ENCODE measurements at places on chromosomes 4 and X.
A peak's percentile ranks its signal among the peaks of the same experiment; 100 is the strongest.

- no peak for DNase-seq
Measured at GRCh38 chr4:131721883-131722282, 1427.2 kb upstream of the PCDH10 start.

- DNase-seq: no peak
Measured at GRCh38 chr4:16122308-16122711, 38.5 kb upstream of the PROM1 start.

DNA sequence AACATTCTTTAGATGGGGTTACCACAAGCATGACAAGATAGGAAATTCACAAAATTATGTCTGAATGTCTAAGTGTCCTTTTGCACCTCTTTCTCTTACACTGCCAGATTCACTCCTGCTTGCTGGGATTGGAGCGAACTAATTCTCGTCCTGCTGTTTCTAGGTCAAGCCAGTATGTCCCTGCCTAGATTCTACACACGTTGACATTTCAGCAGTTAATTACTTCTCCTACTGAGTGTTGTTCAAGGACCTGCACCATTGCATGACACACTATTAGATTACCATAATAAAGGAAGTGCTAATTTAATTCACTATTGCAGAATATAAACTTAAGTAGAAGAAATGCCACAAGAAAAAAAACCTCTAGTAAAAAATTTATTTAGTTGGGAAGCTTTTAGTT, 1911.7 kb downstream of the PCDH7 start:
- DNase-seq: no peak

DNA sequence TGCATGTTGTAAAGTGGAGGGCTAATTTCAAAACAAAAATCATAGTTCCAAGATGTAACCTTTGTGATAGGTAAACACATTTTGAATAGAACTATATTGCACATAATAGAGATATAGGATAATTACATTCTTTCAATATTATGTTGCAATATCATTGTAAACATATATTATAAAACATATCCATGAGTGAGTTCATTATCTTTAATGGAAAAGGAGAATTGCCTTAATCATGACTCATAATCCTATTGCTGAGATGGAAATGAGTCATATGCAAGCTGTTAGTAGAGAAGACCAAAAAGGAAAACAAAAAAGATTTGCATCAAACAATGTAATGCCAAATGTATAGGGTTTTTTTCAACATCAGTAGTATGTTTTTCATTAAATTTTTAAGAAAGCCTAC, 73.7 kb upstream of the WDR44 start:
- no peak for DNase-seq

DNA sequence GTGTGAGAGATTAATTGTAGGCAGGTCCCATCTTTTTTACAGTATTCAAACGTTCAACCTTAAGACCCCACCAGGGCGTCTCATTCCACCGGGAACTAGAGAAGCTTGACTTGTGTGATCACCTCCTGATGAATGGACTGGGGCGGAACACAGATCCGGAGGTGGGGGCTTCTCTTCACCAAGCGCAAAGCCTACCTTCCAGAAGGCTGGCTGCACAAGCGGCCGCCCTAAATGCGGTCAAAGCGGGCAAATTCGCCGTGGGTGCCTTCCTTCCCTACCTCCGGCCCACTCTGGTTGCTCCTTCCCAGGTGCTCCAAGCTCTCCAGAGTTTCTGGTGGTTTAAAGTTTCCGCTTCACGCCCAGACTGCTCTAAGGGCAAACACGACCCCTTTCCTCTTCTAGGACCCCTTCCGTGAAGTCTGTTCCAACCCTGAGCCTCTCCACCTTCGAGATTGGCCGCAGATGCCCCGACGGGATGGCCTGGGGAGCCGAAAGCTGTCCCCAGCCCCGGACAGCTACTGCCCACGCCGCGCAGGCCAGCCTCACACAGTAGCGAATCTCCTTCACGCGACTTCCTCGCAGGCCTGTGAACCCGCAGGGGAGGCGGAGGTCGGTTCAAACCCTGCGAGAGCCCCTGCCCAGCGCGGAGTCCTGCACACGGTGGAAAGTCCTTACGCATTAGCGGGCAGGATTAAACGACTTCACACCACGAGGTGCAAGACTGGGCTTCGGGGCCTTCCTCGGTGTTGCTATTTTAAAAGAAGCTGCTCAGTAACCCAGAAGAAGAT, 1.6 kb upstream of the WWC2 start:
- peak; percentile 29 for DNase-seq

GRCh38 chr4:184348311-184349233, 125.8 kb downstream of the IRF2 start:
- DNase-seq: no peak

GRCh38 chrX:119292445-119292844, 56.4 kb downstream of the PGRMC1 start:
- DNase-seq: no peak

GRCh38 chrX:136094962-136095361, 52.4 kb upstream of the FHL1 start:
- DNase-seq: no peak

DNA sequence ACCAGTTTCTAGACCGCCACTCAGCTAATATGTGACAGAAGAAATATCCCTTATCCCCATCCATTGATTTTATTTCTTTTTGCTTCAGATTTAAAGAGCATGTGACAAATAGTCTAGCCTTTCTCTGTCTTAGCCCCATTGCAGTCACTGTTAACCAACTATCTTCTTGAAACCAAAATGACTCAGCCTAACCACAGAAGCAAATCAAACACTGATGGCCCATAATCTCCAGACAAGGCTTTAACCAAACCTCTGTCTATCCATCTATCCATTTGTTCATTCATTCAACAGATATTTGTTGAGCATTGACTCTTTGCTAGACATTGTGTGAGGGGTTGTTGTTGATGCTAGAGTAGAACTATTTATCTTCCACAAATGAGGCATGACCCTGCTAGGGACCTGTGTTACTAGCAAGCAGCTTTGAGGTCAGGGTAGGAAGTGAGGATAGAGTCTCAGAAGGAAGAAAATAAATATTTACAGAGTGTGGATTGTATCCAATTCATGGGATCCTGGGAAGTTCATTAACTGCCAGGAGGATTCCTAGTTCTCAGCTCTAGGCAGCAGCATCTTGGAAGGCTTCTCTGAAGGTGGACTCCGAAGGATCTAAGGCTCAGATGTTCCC, 22.5 kb downstream of the HNRNPH2 start:
- no peak for DNase-seq

DNA sequence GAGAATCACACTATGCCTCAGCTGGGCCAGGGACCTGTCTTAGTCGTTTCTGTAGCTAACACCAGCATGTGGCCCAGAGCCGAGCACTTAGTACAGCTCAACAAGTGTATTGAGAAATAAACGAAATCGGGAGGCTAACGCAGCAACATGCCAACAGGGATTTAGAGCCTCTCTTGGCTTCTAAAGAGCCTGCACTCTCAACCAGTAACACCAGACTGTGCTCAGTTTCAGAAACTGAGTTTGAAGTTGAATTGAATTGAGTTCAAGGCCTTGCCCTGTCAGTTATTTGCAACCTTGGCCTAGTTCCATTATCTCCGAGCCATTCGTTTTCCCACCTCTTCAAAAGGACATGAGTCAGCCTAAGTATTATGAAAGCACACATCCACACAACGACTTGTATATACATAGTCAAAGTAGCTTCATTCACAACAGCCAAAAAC, 71.3 kb upstream of the LDB2 start:
- no peak for DNase-seq

- no peak for DNase-seq
Measured at GRCh38 chrX:21813612-21814368, 25.6 kb upstream of the MBTPS2 start.

GRCh38 chr4:99648321-99648720, 9.3 kb downstream of the C4orf54 start:
- no peak for DNase-seq

DNA sequence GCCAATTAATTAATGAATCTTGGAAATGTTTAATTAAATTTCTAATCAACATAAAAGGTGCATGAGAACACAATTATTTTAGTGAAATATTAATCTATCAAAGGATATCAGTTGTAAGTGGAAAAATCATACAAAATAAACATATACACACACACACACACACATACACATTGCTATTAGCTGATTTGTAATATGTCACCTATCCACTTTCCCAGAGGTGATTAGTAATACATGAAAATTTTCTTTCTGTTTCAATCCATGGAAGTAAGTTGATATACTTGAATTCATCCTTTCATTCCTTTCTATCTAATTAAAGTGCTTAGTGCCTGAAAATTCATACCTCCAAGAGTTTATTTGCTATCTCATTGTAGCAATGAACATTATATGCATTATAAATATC, 213.7 kb downstream of the EPHA5 start:
- DNase-seq: no peak

DNA sequence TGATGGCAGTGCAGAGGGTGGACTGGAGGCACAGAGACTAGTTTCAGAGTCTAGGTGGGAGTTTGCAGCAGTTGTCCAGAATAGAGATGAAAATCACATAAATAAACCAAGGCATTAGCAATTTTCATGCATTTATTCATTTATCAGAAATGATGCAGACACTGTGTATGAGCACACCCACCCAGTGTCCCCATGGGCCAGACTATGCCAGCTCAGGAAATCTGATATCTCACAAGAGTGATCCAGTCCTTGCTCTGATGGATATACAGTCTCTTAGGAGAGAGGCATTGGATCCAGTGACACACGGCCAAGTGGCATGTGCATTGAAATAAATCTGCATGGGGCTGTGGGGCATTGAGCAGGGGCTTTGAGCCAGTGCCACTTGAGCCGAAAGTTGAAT, 228.2 kb downstream of the FRMPD4 start:
- no peak for DNase-seq

DNA sequence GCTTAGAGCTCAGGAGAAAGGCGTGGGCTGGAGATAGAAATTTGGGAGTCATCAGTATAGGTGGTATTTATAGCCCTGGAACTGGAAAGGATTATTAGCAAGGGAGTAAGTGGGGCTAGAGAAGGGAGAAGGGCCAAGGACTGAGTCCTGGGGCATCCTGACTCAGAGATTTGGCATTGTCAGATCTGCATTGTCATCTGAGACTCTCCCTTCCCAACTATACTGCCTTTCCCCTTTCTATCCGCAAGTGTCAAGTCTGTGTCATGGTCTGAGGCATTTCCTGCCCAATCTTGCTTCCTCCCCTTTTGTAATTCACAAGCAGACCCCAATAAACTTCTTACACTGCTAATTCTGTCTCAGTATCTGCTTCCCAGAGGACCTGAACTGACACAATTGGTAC, 24.4 kb upstream of the SLC25A43 start:
- no peak for DNase-seq

DNA sequence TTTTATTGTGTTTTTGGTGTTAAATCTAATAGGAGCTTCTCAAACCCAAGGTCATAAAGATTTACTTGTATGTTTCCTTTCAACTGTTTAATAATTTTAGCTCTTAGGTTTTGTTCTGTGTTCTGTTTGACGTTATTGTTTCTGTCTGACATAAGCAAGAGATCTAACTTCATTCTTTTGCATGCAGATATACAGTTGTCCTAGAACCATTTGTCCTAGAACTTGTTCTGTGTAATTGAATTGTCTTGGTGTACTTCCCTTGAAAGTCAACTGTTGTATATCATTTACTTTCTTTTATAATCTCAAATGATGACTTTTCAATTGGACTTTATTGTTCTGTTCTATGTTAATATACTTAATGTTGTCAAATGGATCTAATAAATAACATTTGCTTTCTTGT, 977.1 kb downstream of the FAT4 start:
- DNase-seq: no peak

DNA sequence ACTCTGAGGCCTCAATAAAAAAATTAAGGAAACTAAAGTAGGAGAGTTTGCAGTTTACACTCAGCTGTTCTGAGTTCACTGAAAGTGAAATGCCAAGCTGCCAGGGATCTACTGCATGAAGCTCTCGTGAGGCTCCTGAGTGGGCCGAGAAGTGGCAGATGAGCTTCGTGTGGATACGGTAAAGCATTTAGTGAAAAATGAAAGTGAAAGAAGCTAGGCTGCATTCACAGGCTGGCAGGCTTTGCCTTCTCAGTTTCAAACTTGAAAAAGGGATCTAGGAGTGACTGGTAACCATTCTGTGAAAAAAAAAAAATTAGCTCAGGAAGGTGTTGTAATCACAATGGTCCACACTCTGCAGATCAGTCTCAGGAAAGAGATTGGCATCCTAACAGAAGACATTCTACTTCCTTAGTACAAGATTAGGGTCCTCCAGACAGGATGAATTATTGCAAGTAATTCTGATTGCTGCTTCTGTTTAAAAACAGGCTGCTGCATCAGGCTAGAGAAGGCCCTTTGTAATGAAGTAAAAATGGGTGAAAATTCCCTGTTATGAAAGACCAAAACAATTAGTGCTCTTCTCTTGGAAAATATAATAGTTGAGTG, 679.9 kb downstream of the RPA4 start:
- peak; percentile 29 for DNase-seq

- DNase-seq: peak; percentile 86
Measured at GRCh38 chrX:102651242-102652011, at the start of gene GPRASP1. Gene GPRASP1, plus strand, starts transcription at chrX:102651483. Its CDS starts 2,431 bp downstream, at chrX:102653914.

GRCh38 chr4:118850488-118851173, 14.7 kb upstream of the SEC24D start:
- DNase-seq: no peak

DNA sequence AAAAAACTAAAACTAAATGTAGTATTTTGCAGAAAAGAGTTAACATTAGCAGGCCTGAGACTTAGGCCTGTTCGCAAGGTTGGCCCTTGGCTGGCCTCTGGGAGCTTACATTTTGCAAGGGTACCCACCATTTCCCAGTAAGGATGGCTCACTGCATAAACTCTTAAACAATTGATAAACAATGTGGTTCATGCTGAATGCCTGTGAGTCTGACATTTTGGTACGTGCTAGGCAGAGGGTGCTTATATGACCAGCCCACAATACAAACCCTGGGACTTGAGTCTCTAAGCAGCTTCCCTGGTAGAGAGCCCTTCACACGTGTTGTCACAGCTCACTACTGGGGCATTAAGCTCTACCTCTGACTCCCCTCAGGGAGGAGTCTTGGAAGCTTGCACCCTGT, 7.4 kb downstream of the PRPS2 start:
- no peak for DNase-seq

GRCh38 chrX:24498181-24498580, 33.1 kb downstream of the PDK3 start:
- peak; percentile 54 for DNase-seq

- DNase-seq: no peak
Measured at GRCh38 chr4:157012296-157012695, 40.7 kb upstream of the PDGFC start.

DNA sequence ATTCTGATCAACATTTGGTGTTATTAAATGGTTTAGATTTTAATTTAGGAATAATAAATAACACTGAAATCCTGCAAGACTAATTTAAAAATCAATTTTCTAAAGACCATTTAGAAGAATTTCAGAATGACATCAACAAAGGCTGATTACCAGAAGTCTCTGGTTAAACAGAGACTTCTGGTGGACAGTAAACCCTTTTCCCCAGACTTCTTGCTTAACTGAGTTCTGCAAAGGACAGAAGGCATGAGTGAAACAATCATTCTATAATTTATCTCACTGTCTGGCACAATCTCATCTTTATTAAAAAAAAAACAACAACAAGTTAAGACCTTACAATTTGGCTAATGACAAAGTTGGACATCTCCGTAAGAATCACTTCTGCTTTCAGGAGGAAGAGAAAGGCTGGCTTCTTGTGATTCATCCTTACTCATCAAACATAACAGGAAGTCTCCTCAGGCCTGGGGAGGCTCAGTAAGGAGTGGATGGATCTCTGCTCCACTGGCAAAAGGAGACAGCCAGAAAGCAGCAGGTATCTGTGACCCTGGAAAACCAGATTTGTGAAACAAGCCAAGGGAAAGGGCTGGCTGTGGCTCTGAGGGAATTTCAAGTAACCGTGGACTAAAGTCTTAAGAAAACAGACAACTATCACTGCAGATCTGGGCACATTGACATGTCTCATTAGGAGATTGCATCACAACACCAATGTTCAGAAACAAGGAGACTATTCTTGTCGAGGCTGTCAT, 908 bp upstream of the TLR6 start:
- no peak for DNase-seq

GRCh38 chr4:94590493-94590892, 138.8 kb downstream of the PDLIM5 start:
- no peak for DNase-seq
